Peyer's patch (tissue), 4 donors: ENCODE measurements at places on chromosomes 2 and 18. TPM values are rescaled to one million over a fixed set of nuclear protein-coding genes. Genes with fewer than 3 reads are reported as not detected.

DNA sequence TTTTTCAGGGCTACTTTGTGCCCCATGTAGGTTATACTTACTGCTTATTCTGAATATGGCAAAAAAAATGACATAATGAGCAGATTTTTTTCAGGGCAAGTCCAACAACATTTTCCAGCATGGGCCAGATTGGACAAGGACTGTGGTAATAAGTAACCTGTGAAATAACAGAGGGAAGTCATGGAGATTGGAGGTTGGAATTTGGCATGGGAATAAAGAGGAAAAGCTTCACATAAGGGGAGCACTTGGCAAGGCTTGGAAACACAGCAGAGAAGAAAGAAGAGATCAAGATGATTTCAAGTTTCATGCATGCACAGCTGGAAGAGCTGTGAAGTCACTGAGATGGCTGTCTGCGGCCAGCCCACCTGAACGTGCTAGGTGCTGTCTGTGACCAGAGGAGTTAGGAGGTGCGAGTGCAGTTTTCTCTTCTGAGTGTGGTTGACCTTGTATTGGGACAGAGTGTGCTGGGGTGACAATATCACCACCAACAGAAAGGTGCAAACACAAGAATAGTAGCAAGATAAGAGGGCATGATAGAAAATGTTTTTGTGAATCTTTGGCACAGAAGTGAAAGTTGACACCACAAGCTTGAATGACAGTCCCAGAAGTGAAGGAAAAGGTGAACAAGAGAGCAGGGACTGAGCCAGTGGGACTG lies 71.1 kb upstream of the DSC1 start:
- DNase-seq = no peak

DNA sequence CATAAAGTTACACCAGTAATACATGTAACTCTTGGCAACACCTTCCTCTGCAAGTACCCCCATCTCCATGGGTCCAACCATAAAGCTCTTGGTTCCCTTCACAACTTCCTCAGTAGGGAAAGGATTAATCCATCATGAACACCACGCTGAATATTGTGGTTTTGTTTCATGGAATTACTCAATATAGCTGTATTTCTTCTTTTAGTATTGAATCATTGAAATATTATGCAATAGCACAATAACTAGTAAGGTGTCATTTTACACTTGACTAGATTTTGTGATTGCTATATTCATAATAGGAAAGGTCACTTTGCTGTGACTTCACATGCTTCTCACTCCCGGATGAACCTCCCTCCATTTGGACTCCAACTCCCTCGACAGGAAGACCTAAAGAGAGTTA lies 29.7 kb upstream of the PID1 start:
- no peak for DNase-seq

- DNase-seq = no peak
Observed at GRCh38 chr2:86358957-86359356, 21.5 kb upstream of the REEP1 start.

GRCh38 chr2:152396763-152397162 lies 61.8 kb downstream of the FMNL2 start:
- no peak for DNase-seq

Gene FBXO48
- total RNA-seq = 2.6 TPM

Gene GALNT1
- 30.5 TPM for total RNA-seq

- no peak for DNase-seq
Observed at GRCh38 chr2:200454927-200455801, 54.7 kb downstream of the KCTD18 start.

Gene SMAD7
- total RNA-seq = 57.8 TPM

Gene ACMSD
- total RNA-seq = not detected

Gene IL1RN
- 17.7 TPM for total RNA-seq

GRCh38 chr2:191479680-191480023 lies 198.3 kb upstream of the NABP1 start:
- no peak for DNase-seq

DNA sequence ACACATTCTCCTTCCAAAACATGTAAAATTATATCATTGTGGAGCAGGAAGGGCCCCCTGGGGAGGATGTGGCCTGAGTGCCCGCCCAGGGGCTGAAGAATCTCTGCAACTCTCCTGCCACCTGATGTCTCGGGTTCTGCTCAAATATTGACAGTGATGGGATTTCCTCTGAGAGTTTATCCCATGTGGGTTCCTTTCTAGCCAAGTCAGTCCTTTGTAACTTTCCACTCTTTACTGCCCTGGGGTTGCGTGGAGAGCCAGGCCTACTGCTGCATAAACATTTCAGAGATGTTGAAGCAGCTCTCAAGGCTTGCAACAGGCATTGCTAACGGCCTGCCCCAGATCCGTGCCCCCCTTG lies 4.0 kb upstream of the RAB17 start:
- DNase-seq = no peak

- no peak for DNase-seq
Observed at GRCh38 chr2:237154884-237155851, 69.5 kb downstream of the COPS8 start.

DNA sequence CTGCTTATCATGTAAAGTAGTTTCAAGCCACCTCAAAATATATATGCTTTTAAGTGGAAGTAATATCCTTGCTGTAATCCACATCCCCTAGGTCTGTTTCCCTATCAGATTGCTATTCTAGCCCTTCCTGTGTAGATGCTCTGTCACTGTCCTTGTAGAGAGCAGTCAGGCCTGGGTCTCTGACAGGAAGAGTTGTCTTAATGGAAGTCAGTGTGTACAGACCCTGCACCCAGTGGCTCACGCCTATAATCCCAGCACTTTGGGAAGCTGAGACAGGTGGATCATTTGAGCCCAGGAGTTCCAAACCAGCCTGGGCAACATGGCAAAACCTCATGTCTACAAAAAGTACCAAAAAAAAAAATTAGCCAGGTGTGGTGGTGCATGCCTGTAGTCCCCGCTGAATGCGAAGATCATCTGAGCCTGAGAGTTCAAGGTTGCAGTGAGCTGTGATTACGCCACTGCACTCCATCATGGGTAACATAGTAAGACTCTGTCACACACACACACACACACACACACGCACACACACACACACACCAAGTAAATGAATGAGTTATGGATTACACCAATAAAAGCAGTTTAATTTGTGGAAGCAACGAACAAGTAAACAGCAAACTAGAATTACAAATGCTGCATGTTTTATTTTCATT lies 70.2 kb upstream of the DSC1 start:
- no peak for DNase-seq

Gene RAD51AP2
- not detected for total RNA-seq

Gene PAPOLG
- 10.1 TPM for total RNA-seq

GRCh38 chr18:55779691-55780585 lies 191.9 kb upstream of the TCF4 start:
- DNase-seq = peak; percentile 36

Gene KCNIP3
- 4.9 TPM for total RNA-seq
